ENCODE measurements at places on chromosomes 7 and 10.

DNA sequence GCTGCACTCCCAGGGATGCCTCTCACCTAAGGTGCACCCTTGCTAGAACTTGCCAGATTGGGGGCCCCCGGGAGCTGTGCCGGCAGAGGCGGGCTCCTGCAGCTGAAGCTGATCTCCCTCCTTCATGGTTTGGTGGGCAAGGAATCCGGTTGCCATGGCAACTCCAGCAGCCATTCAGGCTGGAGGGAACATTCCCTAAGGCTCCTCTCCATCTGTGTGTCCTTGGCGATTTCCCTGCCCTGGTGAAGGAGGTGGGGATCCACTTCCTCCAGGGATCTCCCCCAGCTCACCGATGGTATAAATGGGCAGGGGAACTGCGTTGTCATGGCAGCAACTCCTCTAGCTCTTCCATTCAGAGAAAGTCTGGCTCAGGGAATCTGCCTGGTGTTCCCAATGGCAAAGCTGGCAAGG is 49.6 kb upstream of the GPR158 start:
- peak; percentile 50 for DNase-seq

GRCh38 chr10:120632047-120632446 is 175.0 kb downstream of the PLPP4 start:
- no peak for DNase-seq

GRCh38 chr7:33040803-33041516 is 21.6 kb downstream of the NT5C3A start:
- no peak for DNase-seq

GRCh38 chr7:117937753-117938483 is 64.7 kb upstream of the CTTNBP2 start:
- DNase-seq: no peak

DNA sequence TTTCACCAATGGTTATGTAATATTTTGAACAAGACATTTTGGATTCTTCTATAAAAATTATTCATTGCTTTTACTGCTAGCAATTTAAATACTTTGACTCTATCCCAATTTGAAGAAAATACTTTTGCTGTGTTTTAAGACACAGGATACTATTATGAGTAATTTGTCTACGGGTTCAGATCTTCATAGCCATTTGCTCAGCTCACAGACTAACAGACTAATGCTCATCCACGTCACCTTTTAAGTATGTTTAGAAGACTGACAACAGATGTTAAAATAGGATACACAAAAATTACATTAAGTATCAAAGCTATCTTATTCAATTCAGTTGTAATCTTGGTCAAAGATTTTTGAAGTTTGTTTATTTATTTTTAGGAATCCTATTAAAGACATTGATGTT is 251.3 kb upstream of the CHRM2 start:
- no peak for DNase-seq

DNA sequence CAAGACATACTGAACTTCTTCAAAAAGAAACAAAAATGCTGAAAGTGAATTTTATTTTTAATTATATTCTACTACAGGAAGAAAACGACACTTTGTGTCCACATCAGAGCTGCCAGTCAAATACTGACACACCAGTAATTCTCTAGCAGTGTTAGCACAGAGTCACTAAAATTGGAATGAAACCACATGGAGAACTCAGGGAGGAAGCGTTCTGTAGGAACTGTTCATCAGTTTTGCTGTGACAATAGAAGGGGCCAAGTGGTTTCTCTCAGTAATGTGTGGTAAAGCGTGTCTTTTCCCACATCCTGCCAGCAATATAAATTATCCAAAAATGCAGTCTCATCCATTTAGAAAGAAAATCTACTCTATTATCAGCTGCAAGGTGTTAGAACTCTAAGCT is 683.3 kb downstream of the GRM8 start:
- no peak for DNase-seq

DNA sequence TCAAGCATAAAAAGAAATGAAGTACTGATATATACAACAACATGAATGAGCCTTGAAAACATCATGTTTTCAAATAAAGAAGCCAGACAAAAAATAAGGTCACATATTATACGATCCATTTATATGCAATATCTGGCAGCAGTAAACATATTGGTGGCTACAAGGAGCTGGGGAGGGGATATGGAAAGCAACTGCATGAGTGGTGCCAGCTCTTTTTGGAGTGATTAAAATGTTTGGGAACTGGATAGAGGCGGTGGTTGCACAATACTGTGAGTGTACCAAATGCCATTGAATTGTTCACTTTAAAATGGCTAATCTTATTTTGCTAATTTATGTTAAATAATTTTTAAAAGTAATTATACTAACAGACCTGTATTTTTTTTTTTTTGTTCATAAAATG is 481.7 kb downstream of the PCDH15 start:
- no peak for DNase-seq

GRCh38 chr10:14040787-14041631 is 289.7 kb downstream of the FRMD4A start:
- DNase-seq: no peak

DNA sequence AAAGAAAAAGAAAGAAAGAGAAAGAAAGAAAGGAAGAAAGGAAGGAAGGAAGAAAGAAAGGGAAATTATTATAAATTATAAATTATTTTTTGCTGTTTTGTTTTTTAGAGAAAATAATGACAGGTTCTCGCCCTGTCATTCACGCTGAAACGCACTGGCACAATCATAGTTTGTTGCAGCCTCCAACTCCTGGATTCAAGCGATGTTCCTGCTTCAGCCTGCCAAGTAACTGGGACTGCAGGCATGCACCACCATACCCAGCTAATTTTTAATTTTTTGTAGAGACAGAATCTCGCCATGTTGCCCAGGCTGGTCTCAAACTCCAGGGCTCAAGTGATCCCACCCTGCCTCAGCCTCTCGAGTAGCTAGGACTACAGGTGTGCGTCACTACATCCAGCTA is 21.6 kb downstream of the MMD2 start:
- DNase-seq: no peak

GRCh38 chr7:47647181-47647917 is 65.4 kb upstream of the TNS3 start:
- no peak for DNase-seq

DNA sequence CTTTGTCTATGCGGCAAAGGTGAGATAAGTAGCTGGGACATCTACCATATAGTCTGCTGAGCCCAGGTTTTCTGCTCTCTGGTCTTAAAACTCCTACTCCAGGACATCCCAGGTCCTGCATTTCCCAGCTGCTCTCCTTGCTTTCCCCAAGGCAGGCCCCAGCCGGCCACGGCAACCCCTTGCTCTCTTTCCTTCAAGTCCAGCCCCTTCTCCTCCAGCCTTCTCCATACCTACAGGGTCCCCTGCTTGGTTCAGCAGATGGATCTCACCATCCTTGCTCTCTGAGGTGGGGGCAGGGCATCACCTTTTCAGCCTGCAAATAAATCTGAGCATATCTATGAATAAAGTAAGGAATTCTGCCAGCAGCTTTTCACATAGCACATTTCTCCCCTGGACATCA is 8.7 kb downstream of the GIMAP5 start:
- no peak for DNase-seq

DNA sequence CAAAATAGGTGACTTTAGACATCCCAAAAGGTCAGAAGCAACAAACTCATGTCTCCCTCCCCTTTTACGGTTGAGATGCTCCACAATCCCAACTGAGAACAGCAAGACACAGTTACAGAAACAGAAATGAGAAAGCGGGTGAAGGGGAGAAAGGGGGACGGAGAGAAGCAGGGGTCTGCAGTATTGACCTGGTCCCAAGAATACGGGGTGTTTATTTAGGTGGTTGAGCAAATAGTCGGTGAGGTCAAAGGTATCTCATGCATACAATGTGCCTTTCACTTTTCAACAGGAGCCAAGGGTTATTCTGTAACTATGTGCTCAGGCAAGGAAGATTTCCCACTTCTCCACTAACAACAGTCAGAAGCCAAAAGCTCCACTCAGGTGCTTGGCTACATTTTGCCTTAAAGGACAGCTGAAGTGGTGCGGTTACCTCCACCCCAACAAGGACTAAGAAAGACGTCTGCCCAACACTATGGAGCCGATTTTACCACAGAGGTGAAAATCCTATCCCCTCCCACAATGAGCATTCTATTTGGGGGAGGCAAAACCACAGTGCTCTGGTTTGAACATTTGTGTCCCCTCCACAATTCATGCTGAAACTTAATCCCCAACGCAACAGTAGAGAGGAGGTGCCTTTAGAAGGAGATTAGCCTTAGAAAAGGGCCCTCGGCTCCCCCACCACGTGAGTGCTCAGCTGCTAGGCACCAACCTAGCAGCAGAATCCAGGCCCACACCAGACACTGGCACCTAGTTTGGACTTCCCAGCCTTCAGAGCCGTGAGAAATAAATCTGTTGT is 77.9 kb downstream of the PARD3 start:
- no peak for DNase-seq

- DNase-seq: no peak
These were observed 60.3 kb upstream of the IL6 start for GRCh38 chr7:22666732-22667131.

DNA sequence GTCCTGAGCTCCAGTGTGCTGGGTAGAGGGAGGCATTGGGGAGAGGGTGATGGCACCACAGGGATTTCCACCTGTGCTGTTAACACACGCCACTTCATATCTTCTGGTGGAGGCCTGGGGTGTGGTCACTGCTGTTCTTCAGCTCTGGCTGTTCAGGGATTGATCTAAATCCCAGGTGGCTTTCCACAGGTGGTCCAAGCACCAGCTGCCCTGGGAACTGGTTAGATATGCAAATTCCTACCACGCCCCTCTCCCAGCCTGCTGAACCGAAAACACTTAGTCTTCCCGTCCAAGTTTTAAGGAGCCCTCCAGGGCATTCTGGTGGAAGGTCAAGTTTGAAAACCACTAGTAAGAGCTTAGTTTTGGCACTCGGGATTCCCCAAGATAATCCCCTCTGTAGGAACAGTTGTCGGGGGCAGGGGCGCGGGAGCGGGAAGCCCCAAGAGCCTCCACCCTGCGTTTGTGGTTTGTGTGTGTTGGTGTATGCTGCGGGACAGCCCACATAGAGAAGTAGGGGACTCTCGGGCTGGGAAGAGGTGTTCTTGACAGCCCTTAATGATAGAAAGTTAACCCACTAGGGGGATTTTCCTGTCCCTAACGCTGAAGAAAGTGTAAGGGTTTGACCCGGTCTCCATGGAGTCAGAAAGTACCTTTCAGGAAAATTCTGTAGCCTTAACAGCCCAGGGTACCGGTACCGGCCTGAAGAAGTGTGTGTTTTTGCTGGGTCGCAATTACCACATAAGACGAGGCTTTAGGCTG is 5.1 kb downstream of the DEPP1 start:
- DNase-seq: peak; percentile 49

DNA sequence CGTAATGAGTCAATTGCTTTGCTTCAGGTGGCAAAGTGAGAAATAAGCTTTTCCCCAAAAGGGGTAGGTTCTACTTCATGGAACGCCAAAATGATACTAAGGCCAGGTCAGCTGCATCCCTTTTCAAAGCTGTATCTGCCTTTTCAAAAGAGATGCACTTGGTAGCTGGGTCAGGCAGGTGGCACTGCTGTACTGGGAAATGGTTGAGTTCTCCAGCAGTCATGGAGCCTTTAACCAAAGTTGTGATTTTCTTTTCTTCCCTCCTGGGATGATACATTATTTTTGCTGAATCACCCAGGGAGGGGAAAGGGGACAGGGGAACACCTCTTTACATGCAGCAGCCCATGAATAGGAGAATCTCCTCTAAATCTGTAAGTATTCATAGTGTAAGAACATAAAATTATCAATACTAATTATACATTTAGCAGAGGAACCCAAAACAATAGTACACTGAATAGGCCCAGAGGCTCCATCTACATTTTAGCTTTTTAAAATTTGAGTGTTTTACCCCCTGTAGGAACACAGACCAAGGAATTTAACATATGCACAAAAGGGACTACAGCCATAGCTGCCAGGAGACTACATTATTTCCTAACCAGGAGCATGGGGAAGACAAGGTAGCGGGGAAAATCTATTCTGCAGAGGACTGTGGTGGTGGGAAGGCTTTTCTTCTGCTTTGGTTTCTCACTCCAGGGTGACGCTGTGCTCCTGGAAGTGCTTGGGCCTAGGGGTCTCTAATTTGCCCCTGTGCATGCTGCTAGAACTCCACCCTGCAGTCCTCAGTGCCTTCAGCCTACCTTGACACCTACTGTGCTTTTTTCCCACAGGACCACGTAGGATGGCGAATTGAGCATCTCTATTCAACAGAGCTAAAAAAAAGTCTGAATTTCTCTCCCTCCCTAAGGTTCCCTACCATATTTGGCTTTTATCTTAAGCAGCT is 6.4 kb upstream of the GPR22 start:
- DNase-seq: peak; percentile 52

DNA sequence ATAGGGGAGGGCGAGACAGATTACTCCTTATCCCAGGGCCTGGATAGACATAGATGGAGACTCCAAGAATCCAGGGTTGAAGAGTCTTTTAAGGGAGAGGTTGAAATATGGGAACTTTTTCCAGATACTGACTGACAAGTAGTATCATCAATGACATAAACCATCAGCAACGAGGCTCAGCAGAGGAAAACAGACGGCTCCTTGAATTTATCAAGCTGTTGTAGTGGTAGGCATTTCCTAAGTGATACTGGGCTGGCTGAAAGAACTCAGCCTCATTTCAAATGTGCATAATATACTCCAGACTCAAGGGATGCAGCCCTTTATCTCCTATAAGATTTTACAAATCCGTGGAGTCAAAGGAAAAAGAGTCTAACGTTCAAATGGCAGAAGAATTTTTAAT is 150.5 kb downstream of the FANK1 start:
- DNase-seq: no peak

DNA sequence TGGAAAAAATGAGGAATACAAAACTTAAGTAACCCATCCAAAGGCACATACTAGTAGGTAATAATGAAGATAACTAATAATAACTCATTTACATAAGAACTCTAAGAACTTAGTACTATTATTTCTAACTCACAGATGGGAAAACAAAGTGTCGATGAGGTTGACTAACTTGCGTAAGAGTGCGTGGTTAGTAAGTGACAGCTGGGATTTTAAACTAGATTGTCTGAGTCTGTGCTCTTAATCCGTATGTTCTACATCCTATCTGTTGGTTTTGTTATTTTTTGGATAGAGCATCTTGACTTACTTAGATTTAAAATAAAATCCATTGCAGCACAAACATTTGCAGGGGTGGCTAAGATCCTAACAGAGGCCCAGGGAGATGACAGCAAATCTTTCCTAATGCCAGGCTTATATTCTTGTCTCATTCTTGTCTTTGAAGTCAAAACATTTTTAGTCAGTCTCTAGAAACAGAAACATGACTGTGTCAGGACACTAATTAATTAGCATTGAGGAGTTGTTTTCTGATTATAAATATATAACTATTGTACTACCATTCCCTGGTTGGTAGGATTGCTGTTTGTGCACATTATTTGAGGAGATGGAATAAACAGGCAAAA is 11.7 kb downstream of the RPA3 start:
- DNase-seq: no peak

GRCh38 chr7:158470336-158470735 is 117.3 kb downstream of the PTPRN2 start:
- DNase-seq: no peak

DNA sequence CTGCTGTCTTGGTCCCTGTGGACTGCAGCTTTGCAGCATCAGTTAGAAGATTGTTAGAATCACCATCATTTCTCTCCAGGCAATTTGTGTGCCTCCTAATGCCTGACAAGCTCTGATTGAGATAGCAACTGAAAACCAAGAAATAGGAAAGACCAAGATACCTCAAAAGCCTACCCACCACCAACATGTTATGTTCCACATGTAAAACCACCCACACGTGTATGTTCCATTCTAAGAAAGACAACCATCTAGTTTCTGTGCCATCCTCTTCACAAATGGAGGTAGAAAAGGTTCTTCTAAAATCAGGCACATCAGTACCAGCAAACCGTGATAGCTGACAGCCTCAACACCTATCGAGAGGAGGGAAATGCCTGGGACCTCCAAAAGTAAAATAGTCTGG is 46.9 kb downstream of the TASOR2 start:
- no peak for DNase-seq

Measured in WTC11 (cell line).